Islet precursor cell (in vitro differentiated cells): ENCODE measurements at places on chromosomes 5 and 9.

DNA sequence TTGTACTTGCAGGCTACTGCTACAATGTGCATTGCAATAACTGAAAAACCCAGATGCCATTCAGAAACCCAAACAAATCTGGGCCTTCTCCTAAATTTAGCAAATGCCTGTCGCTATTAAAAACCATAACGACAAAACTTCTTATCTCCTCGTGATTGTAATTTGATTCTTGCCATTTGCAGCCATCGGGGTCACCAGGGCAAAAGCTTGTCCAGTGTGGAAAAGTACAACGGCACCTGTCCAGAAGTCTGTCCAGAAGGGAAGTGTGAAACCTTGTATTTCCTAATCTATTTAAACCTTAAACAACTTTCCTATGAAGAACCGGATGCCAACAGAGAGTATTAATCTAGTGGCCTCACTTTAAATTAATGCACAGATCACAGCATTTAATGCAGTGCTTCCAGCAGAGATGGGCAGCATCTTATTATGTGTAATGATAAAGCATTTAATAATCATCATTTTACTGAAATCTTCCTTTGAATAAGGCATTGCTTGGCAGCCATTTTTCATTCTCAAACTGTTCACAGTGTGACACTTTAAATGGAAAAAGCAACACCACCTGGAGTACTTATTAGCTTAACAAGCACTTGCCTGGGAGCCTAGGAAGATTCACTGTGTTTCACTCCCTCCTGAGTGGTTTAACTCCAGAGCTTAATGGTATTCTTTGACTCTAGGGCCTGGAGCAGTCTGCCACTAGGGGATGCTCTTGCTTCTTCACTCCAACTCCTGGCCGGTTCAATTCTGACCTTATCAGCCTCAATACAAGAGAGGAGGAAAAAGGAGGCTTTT lies 4.9 kb upstream of the C7 start:
- DNase-seq: peak; percentile 80

DNA sequence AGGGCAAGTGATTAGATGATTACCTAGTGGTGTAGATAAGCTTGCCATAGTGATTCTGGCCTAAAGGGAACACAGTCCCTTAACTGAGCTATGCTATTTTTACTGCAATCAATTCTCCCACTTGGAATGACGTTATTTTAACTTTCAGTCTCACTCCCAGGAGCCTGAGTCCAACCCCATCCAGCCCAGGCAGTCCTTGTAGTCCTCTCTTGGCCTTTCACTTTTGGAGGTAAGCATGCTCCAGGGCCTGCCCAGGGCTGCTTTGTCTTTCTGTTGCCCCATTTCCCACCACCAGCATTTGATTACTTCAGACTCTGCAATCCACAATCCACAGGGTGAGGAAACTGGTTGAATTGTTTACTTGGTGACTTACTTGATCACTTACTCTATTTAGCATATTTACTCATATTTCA lies 233.0 kb downstream of the CD180 start:
- DNase-seq: peak; percentile 56

- DNase-seq: no peak
These were observed 70.6 kb downstream of the ADAMTS2 start for GRCh38 chr5:179274321-179275315.

DNA sequence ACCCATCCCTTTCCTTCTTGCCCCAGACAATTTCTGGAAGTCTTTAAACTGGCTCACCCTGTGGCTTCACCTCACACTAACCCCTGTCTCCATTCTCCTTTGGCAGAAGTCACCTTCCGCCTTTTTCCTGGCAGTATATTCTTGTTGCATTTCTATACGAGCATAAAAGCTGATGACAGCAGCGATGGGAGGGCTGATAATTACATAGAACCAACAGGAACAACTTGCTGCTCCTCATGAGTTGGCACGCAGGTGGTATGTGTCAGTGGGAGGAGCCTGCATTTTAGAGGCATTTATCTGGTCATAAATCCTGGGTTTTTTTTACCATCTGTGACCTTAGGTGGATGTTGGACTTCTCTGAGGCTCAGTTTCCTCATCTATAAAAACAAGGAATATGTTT lies 61.4 kb upstream of the CKMT2 start:
- no peak for DNase-seq

GRCh38 chr9:5446451-5447236 lies 3.7 kb upstream of the CD274 start:
- DNase-seq: no peak

GRCh38 chr5:157582731-157583620 lies 7.4 kb upstream of the ADAM19 start:
- DNase-seq: no peak

DNA sequence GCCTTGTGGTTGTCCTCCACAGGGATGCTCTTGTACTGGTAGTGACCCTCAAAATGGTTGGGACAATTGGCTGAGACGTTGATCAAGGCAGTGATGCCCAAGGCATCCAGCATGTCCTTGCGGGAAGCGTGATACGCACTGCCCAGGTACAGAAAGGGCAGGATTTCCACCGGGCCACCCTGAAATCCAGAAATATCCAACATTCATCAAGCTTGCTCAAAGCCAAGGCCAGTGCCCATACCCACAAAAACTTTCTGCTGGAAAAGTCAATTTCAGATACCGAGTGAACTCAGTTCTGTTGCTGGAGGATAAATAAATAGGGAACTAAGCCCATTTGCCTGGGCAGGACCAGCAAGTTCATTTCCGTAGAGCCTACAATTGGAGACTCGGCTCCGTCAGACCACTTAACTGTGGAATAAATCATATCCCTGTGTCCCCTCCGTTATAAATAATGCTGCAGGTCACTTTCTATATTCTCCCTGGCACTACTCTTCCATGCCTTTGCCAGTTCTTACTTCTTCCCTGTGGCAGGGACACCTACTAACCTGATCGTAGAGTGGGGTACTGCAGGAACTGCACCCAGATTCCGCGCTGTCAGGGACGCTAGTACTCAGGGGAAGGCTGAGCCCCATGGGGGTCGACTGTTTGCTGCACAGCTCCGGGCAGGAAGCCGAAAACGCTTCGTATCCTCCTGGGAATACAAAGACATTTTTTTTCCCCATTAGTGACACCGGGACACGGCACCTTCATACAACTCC lies 1.2 kb downstream of the DUSP1 start:
- DNase-seq: peak; percentile 54

GRCh38 chr5:16095612-16096011 lies 84.0 kb downstream of the MARCHF11 start:
- no peak for DNase-seq

DNA sequence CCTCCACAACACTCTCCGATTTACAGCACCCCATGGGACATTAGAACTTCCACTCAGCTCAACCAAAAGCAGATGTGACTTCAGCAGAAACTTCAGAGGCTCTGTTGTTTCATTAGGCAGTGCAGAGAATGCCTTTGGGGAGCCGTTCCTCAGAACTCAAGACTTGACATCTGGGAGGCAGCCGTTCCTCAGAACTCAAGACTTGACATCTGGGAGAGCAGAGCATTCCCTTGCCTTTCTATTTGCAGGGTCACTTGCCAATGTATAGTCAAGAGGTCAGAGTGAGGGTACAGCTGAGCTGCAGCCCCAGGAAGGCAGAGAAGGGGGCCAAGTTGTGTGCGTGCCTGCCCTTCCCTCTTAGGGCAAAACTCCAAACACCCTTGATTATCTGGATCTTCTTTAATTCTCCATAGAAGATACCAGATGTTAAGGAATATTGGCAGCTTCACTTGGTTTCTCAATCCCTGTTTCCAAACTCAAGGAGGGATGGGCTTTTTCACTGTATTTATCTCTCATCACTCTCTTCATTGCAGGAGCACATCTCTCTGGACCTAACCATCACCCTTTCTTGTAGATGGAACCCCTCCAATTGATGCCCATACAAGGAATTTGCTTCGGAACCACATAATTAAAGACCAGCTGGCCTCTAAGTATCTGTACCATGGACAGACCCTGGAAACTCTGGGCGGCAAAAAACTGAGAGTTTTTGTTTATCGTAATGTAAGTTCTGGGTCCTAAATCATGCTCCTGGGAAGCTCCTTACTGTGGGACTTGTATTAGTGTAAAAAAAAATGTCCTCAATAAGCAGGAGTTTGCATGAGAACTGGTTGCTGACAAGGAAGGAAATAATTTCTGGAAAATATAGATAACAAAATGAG lies 25.6 kb downstream of the TGFBI start:
- DNase-seq: no peak

DNA sequence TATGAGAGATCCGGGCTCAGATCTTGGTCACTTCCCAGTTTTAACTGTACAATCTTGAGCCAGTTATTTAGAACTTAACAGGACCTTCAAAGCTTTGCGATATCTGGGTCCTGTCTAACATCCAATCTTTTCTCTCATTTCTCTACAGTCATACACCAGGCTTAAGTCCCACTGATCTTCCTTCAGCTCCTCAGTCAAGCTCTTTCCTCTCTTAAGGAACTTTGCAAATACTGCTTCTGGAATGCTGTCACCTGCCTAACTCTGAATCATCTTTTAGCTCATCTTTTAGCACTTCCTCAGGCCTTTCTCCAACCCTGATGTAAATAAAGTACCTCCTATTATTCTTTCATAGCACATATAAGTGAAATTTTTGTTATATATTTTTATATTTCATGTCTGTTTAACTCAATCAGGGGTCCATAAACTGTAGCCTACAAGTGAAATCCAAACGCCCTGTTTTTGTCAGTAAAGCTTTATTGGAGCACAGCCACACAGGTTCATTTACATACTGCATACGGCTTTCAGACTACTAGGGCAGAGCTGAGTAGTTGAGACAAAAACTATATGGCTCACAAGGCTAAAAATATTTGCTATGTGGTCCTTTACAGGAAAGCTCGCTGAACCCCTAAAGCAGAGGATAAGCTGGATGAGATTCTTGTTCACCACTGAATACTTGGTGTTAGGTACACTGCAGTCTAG lies 63.5 kb downstream of the MEF2C start:
- DNase-seq: no peak

- no peak for DNase-seq
These were observed 33.8 kb downstream of the MED10 start for GRCh38 chr5:6344593-6344989.

GRCh38 chr5:132265336-132266030 lies 8.0 kb downstream of the PDLIM4 start:
- DNase-seq: peak; percentile 97

GRCh38 chr9:32644698-32645097 lies 9.2 kb upstream of the TAF1L start:
- DNase-seq: peak; percentile 68

- no peak for DNase-seq
These were observed 5.2 kb upstream of the GCNT4 start for GRCh38 chr5:75057561-75057960.

DNA sequence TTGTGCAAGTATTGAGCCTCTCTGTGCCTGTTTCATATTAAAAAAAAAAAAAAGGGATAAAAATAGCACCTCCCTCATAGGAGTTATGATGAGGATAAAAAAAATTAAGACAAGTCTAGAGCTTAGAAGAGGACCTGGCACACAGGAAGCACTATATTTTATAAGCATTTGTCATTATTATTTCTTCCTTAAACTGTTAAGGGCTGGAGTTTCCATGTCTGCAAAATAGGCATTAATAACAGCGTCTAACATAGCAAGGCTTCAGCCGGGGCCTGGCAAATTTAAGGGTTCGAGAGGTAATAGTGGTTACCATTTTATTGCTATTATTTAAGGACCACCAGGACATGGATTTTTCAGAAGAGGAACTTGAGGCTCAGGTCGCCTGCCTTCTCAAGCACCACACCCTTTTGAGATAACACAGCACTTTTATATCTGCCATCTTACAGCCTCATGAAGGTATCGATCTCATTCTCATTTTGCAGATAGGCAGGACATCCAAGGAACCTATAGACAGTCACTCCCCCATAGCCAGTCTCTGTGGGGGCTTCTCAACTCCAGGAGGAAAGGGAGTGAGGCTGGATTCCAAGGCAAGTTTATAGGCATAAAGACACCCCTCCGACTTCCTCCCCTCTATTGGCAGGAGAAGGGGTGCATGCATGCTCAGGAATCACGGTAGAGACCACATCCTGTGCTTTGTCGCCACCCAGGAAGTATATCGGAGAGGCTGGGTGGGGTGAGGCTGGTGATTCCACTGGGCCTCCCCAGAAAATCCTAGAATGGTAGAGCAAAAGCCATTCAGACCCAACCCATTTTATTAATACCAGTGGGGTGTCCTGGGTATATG lies 2.4 kb downstream of the ANXA6 start:
- DNase-seq: no peak
